Activated CD4-positive, alpha-beta T cell treated with anti-CD3 and anti-CD28 coated beads, Interleukin-2, amount 50 U/mL, for 16 hours (primary cell): ENCODE measurements at places on chromosomes 2 and 18.

DNA sequence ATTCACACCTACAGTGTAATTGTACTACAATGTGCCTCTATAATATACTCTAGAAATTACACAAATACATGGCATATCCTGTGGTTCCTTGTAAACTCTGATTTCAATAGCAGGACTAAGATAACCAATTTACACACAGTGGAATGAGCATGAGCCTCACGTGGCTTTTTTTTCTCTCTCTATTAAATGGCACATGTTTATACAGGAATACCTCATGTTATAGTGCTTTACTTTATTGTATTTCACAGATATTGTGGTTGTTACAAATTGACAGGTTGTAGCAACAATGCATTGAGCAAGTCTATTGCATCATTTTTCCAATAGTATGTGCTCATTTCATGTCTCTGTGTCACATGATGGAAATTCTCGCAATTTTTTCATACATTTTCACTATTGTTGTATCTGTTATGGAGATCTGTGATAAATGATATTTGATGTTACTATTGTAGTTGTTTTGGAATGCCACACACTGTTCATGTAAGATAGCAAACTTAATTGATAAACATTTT is 260.0 kb downstream of the FSIP2 start:
- no peak for DNase-seq

DNA sequence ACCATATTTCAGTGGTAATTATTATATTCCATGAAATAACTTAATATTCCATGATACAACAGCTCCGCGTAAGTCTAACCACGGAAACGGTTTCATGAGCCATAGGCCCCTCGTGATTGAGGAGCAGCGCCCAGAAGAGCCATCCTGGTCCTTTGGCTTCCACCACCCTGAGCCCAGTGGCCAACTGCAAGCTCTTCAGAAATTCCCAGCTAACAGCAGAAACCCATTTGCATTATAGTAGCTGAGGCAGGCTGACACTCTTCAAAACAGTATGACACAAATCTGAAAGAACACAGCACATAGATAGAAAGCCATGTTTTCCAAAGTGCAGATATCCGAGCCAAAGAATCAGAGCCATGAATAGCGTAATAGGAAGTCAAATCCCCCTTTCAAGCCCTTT is 120.9 kb upstream of the NFATC1 start:
- no peak for DNase-seq

DNA sequence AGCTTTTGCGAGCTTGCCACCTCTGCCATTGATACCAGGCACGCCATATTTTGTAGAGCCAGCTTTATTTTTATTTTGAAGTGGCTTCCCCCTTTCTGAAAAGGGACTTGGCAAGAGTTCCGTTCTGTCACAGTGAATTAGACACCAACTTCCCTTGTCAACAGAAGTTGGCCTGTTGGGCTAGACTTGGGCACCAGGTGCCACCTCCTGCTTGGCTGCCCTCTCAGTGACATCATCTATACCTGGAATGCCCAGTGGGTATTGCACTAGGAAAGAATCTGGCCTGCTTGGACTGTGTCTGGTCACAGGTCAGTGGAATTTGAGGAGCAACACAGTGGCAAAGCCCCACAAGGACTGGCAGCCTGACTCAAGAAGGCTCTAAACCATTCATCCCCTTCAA is 101.0 kb downstream of the BCL2L11 start:
- DNase-seq: no peak

DNA sequence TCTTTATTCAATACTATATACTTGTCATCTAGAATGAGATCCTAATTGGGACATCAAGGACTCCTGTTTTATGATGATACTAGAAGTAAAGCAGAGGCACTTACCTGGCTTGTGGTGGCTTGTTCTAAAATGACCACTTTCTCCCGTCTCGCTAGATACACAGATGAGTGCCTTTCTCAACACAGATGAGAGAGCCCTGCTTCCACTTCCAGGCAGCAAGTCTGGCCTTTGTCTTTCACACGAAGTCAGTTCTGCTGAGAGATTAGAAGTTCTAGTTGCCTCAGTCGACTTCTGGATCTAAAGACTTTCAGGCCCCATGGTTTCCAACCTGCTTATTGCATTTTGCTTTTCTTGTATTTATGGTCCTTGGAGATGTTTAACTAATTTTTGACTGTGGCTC is 70.3 kb downstream of the PPP1R1C start:
- no peak for DNase-seq

- no peak for DNase-seq
Observed at GRCh38 chr18:69674292-69674877, 273.3 kb downstream of the CD226 start.

DNA sequence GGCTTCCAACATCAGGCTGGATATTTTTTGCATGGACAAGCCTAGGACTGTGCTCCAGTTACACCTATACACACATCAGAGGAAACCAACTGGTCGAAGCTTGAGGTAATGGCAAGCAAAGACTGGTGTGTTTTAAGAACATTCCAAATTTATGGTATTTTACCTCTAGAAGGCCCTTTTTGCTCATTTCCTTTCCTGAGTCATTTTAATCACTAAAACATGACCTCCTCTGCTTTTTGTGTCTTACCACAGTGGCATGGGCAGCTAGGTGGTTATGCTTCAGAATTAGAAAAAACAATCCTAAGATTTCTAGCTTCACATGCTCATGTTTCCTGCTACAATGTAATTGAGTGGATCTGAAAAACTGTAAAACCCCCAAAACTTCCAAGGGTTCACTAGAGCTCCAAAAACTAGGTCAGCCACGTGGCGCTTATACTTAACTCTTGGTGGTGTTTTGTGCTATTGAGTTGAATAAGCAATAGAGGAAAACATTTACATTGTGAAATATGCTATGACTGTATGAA is 30.6 kb upstream of the CHRNA1 start:
- DNase-seq: peak; percentile 64

- no peak for DNase-seq
Observed at GRCh38 chr2:236674238-236674637, 104.6 kb downstream of the ACKR3 start.
